ENCODE measurements at places on chromosomes 5 and 9. TPM values are rescaled to one million over a fixed set of nuclear protein-coding genes. Genes with fewer than 3 reads are reported as not detected.

KLHL3 gene
- total RNA-seq = 0.07 TPM

IFNA8 gene
- not detected for total RNA-seq

PCDHB7 gene
- total RNA-seq = not detected

DIRAS2 gene
- 0.02 TPM for total RNA-seq

PTRH1 gene
- 15.3 TPM for total RNA-seq

THBS4 gene
- total RNA-seq = 0.22 TPM

GABRG2 gene
- total RNA-seq = not detected

NUDT12 gene
- 1.4 TPM for total RNA-seq

RNF183 gene
- total RNA-seq = not detected

C9 gene
- not detected for total RNA-seq

FBXL7 gene
- total RNA-seq = 1.2 TPM

PHF24 gene
- 0.19 TPM for total RNA-seq

ADAMTSL1 gene
- not detected for total RNA-seq

SLC6A3 gene
- total RNA-seq = 1.5 TPM

ARL14EPL gene
- 0.10 TPM for total RNA-seq

PCDHGA3 gene
- 0.05 TPM for total RNA-seq

IL31RA gene
- total RNA-seq = 0.86 TPM

ADAMTS12 gene
- 7.6 TPM for total RNA-seq

PARP8 gene
- total RNA-seq = 0.11 TPM

TCF7 gene
- total RNA-seq = 11.2 TPM

NSMF gene
- 36.9 TPM for total RNA-seq

FOXD4 gene
- total RNA-seq = 0.34 TPM

CD14 gene
- total RNA-seq = 3.4 TPM

NR6A1 gene
- total RNA-seq = 1.9 TPM

SPATA31D4 gene
- not detected for total RNA-seq

HTR4 gene
- not detected for total RNA-seq

Measured in A549 treated with dexamethasone at 1 μM for 4 hours (cell line).